Glutamatergic neuron (in vitro differentiated cells): ENCODE measurements at places on chromosomes 11 and 22. TPM values are rescaled to one million over a fixed set of nuclear protein-coding genes. Genes with fewer than 3 reads are reported as not detected.

Gene XPNPEP3
- total RNA-seq, result 20.7 TPM

Gene GTSE1
- 7.5 TPM for total RNA-seq

Gene GGT5
- 10.7 TPM for total RNA-seq

Gene HTR3A
- 14.5 TPM for total RNA-seq

Gene EI24
- 63.3 TPM for total RNA-seq

DNA sequence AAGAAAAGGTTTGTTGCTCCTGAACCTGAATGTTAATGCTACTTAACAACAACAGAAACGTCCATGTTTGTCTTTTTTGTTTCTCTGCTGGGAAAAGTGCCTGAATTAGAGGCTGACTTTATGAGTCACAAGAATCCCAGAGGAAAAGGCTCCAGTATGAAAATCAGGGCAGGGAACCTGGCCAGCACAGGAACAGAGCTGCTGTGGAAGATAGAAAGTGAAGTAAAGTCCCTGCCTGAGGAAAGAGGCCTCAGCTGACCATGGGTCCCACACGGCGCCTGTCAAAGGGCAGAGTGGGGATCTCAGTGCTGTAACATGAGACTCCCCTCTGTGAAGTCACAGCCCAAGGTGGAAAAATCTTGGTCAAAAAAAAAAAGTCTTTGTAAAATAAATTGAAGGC, 632.3 kb upstream of the CCDC90B start:
- no peak for DNase-seq

DNA sequence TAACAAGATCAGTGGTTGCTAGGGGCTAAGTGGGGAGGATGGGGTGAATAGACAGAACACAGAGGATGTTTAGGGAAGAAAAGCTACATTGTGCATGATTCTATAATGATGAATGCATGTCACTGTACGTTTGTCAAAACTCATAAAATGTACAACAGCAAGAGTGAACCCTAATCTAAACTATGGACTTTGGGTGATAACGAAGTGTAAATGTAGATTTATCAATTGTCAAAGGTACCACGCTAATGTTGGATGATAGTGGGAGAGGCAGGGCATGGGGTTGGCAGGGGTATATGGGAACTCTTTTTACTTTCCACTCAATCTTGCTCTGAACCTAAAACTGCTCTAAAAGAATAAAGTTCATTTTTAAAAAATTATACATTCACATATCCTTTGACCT, 21.3 kb upstream of the SLC5A1 start:
- DNase-seq, result no peak

- DNase-seq, result no peak
These were observed 182.5 kb downstream of the TTC28 start for GRCh38 chr22:28497188-28497587.

- no peak for DNase-seq
These were observed 139.0 kb upstream of the LUZP2 start for GRCh38 chr11:24357620-24358410.

- DNase-seq, result no peak
These were observed 17.8 kb upstream of the NEAT1 start for GRCh38 chr11:65404638-65405339.

DNA sequence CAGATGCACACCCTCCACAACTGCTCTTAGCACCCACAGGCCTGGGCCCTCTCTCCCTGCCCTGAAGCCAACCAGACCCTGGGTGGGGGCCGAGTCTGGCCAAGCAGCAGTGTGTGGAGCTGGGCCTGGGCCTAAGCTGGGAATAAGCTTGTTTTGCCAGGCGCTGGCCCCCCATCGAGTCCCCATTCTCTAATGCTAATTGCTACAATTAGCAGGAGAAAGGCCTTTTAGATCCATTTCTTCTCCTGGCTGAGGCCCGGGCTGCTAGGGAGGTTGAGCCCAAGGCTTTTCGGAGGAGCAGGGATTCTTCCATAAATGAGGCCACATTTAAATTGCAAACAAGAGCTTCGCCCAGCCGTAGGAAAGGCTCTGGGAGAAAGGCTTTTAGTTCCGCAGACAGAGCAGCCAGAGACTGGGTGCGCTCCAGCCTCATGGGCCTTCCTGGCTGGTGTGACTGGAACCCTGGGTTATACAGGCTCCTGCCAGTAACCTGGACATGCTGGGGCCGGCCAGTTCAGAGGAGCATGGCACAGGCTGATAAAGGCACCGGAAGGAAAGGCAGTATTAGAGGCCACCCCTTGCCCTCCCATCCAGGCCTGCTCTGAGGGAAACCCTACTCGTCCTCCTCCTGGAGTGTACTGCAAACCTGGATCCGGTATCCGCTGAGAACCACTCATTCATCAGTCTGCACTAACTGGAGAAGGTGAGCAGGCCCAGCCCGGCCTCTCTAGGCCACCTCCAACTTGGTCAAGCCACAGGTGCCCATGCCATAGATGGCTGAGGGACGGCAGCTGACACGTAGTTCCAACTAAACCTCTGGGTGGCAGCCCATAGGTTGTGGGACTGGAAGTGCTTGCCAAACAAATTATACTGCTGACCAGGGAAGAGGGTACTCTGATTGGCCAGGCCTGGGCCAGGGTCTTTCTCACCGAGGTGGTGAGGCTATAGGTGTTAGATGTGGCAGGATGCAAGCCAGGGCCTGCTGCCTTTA, 6.2 kb downstream of the KCNQ1OT1 start:
- no peak for DNase-seq

DNA sequence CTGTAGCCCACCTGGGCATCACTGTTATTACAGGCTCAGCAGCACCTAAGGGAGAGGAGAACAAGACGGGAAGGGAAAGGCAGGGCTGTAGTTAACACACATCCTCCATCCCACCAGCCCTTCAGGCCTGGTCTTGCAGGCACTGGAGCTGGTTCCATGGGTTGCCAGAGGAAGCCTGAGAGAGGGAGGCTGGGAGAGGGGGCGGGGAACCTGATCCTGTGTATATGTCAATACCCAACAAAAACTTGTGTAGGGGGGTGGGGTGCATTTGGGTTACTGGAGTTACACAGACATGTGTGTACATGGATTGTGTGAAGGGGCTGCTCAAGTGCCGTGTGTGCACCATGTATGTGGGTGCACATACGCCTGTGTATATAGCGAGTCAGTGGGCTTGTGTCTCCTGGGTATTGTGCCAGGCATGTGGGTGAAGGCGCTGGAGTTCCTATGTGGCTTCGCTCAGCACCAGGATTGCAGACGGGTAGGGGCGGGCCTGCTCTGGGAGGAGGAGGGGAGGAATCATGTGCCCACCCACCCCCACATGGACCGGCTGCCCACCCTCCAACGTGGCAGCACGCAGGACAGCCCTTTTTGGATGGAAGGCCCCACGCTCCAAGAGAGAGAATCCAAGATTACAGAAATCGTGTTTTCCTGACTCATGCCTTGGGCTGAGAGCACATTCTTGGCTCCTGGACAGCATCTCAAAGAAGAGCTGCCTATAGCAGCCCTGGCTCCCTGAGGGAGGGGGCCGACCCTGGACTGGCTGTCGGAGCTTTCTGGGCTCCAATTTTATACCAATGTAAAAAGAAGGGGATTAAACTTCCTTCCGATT, 4.2 kb upstream of the SERPINH1 start:
- DNase-seq, result no peak

GRCh38 chr22:35322893-35323292, 23.2 kb downstream of the TOM1 start:
- no peak for DNase-seq

- DNase-seq, result no peak
These were observed 29.2 kb upstream of the KLHL35 start for GRCh38 chr11:75462117-75462653.

DNA sequence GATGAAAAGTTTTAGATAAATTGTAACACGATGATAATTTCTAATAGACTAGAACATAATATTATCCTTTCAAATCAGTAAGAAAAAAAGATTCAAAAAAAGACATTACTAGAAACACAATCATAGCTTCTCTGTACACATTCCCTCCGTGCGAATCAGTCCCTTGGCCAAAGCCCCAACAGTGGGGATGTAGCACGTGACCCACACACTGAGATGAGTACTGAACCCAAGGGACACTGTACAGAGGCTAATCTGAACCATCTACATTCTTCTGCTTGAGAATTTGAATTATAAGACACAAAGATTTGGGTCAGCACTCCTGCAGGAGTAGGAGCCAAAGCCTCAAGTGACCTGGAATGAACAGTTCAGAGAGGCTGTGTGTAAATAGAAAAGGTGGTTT, 353.7 kb downstream of the INSC start:
- DNase-seq, result no peak

DNA sequence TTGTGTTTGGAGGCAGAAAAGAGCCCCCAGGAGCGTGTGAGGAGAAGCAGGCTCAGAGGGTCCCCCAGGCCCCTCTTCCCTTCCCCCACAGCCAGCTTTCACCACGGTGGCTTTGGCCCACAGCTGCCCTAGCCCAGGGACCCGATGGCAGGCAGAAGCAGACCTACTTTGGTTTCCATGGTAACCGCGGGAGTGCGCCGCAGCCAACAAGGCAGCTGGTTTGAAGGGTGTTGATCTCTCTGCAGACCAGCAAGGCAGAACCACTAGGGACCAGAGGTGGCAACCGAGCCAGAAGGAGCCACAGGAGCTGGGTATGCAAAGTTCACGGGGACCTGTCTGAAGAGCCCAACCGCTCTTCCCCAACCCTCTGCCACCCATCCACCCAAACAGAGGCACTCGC, 69.4 kb downstream of the BUD13 start:
- peak; percentile 82 for DNase-seq
